ENCODE measurements at places on chromosomes 2 and 18.

DNA sequence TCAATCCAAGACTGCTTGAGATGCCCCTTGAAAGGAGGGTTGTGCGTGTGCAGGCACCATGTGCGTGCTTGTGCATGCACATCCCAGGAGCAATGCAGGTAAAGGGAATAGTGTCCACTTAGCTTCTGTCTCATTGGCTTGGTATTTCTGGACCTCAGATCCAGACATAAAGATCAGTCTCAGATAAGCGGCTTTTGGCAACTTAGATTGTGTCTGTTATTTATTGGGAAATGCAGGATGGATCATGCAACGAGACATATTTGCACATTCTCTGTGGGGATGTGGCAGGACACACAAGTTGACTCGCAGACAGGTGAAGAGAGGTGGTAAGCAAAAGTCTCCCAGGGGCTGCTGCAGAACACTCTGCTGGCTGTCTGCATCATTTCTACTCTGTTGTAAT lies 67.9 kb downstream of the SETBP1 start:
- DNase-seq: no peak

DNA sequence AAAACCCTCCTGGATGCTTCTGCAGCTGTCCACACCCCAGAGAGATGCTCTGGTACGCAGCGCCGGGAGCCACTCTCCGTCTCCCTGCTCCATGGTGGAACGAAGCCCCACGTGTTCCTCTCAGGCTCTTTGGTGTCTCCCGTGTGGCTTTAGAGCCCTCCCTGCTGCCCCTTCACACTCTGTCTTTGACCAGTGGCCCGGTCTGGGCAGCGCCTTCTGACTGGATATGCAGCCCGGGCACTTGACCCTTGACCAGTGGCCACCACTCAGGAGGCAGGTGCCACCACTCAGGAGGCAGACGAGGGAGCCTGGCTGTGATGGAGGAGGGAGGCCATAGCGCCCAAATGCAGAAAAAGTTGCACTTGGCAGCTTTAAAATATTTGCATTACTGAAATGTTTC lies 214.5 kb upstream of the SALL3 start:
- DNase-seq: no peak

DNA sequence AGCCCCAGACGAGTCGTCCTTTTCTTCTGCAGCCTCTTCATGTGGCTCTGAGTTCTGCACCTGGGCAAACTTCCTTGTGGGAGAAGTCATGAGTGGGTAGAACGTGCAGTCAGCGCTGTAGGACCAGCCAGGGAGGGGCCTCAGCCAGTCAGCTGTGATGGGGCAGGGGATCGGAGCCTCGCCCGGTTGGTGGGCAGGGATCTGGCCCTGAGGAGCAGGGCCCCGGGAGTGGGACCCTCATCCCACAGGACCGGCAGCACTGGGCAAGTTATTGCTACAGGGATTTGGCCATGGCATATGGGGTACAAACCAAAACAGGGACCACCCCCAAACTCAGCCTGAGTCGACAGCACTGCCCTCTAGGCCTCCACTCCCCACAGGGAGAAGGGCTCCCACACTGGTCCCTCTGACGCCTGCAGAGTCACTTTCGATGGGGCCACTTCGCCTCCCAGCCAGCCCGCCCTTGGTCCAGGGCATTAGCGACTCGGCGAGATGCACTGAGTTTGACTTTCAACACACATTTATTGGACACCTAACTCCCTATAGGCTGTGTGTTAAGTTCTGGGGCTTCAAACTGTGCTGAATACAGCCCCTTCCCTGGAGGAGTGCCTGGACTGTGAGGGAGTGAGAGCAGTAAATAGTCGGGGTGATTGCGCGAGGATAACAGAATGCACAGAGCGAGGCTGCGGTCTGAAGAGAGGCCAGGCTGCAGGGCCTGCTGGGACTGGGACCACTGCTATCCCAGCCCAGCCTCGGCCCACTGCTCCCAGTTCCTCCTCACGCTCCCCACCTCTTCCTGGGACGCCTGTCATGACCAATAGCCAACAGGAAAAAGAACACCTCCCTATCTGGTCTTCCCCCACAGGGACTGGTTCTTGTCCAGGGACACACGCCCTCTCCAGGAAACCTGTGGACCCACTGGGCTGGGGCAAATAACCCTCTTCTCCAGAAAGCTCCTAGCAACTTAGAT lies 55.9 kb downstream of the SDC1 start:
- no peak for DNase-seq

GRCh38 chr2:189191766-189192165 lies 12.2 kb upstream of the COL5A2 start:
- no peak for DNase-seq

DNA sequence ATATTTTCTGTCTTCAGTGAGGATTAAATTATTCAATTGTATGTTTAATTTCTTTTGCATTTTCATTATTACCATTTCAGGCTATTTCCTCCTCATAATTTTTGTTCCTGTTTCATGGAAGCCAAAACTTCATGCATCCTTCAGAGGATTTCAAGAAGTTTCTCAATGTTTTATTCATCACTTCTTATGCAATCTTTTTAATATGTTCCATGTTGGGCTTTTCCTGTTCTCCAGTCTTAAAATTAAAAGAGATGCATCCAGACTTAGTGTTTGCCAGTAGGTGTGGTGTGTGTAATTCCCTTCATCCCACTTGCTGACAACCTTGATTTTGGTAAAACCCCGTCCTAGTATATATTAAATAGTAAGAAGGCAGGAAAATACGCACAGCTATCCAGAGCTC lies 190.0 kb downstream of the EN1 start:
- no peak for DNase-seq

DNA sequence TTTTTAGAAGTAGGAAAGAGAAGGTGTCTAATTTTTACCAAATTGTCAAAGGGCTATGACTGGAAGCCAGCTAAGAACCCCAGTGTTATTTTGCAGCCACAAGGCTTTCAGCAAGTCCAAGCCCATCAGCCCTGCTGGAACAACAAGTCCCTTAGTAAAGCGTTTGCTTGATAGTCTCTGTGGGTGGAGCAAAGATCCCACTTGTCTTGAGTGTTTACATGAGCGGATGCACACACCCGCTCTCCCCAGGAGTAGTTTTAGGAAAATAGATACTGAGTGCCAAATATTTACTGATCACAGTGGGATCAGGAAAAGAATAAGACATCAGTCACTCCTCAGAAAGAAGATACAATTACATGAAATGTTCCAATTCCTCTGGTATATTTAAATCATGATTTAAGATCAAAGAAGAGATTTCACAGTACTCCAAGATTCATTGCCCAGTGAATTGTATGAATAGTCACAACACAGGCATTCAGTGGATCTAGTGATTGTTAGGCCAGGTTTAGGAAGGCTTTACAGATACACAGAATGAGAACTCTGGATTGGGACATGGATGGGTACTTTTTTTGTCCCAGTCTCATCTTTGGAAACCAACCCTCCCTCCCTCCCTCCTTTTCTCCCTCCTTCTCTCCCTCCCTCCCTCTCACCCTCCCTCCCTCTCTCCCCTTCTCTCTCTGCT lies 514.9 kb downstream of the PTPRM start:
- no peak for DNase-seq

DNA sequence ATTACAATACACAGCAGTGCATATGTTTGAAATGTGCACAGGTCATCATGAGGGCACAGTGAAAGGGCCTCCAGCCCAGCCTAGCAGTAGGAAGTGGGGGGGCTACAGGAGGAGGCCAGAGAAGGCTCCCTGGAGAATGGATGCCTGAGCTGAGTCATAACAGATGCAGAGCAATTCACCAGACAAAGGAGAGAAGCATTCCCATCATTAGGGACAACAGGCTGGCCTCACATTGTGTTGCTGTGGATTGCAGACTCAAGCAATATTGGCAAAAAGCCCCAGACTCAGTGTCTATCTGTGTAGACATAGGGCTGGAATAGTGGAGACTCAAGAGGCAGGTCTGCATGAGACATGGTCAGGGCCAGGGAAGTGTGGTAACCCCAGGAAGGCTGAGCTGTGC lies 329.9 kb downstream of the DLGAP1 start:
- no peak for DNase-seq

DNA sequence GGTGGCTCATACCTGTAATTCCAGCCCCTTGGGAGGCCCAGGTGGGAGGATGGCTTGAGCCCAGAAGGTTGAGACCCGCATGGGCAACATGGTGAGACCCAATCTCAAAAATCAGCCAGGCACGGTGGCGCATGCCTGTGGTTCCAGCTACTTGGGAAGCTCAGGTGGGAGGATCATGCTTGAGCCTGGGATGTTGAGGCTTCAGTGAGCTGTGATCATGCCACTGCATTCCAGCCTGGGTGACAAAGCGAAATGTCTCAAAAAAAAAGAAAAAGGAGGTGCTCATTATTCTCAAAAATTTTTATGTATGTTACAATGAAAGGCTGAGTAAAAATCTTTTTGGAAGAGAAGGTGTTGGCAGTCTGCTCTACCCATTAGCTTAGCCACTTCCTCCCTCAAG lies 106.8 kb downstream of the TSN start:
- DNase-seq: no peak

DNA sequence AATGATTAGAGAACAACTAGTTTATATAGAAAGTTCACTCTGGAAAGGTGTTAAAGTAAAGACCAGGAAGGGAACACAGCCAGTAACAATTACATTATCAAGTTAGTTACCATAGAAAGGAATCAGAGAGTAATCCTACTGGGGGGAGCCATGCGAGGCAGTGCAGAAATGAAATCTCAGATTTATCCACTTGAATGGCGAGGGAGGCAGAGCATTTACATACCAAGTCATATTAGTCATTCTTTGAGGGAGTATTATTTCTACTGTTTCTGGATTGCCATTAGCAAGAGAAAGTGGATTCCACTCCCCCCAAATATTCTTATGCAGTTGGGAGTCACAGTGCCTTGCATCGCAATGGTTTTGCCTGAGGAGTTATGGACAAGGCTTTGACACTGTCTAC lies 472.7 kb upstream of the TRIB2 start:
- no peak for DNase-seq

Data from BE2C (cell line).